ENCODE measurements at places on chromosomes 2 and 18.
A peak's percentile ranks its signal among the peaks of the same experiment; 100 is the strongest.

DNA sequence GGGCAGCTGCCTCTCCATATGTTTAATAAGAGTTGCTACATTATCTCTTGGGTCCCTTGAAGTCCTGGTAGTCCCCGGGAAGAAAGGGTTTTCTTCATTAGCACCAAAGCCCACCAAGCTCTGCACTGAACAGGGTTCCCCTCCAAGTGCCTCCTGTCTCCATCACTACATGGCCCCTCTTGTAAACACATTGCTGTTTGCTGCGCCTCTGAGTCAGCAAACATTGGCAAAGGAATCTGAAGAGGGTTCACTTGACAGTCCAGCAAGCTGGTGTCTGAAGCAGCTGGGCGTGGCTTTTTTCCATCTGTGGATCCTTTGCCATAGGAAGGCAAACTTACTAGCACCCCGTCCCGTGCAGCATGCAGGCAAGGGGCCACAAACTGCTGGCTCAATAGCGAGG, 82.8 kb downstream of the TEX51 start:
- DNase-seq = no peak

- DNase-seq = no peak
Measured at GRCh38 chr2:69242651-69243051, 144.4 kb downstream of the GFPT1 start.

DNA sequence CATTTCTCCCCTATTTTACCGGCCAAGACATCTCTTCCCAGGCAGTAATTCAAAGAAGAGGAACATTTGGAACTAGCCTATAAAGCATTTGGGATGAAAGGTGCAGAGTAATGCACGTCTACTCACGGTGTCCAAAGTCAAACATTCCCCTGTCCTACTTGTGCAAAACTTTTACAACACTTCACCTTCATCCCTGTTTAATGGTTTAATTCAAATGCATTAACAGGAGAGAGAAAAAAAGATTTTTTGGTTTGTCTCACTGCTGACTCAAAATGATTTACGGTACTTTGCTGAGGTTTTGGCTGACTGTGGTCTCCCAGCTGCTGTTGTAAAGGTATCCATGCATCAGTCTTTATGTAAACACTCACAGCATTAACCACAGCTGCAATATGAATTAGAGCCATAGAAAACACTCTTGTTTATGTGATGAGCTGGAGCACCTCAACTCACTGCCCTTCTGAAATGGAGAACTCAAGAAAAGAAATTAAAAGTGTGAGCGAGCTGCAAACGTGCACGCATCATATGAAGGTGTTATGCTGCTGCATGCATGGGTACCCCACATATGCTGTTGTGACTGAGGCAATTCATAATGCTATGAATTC, 220.5 kb downstream of the PIEZO2 start:
- no peak for DNase-seq

DNA sequence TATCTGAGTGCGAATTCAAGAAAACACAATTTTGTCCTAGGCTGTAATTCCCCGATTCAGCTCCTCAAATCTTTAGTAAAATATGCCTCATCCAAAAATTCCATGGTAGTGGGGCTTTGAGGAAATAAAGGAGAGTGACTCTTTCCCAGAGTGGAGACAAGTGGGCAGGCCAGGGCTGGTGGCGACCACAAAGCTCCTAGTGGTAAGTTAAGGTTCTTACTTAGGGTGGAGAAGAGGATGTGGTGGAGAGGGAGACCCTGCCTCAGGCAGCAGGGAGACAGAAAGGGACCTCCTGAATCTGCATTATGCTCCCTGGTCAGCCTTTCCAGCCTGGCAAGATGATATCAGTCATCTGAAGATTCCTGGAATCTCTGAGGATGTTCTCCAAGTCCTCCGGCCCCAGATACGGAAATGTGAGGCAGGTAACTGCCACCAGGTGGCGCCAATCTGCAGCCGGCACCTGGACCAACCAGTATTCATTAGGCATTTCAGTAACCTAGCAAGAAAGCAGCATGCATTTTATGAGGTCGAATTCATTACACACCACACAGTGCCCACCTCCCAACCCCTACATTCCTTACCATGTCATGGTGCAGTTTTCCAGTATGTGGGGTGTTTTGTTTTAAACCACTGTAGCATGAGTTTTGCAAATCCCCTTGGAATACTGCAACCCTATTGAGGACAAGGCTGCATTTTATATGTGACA, 106.4 kb downstream of the POLE4 start:
- DNase-seq = peak; percentile 53

GRCh38 chr2:229715895-229716507, 1.6 kb upstream of the DNER start:
- peak; percentile 41 for DNase-seq

DNA sequence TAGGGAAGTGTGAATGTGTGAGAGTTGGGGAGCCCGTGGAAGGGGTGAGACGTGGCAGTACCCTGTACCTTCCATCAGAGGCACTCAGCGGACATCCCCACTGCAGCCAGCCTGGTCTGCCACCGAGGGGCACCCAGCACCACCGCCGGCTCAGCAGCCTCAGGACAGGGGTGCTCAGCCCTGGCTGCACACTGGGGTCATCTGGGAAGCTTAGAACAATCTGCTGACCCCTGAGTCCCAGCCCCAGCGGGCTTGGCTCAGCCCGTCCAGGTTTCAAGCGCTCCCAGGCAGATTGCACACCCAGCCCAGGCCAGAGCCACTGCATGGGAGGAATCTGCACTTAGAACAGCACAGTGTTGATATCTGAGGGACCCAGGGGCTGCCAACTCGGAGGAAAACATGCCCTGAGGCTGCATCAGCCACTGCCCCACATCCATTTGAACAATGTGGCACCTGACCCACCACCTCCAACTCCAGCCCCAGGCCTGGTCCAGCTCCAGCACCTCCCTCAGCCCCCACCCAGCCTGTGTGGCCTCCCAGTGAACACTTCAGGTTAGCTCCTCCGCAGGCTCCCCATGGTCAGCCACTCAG, 147.1 kb upstream of the OTOS start:
- DNase-seq = no peak

DNA sequence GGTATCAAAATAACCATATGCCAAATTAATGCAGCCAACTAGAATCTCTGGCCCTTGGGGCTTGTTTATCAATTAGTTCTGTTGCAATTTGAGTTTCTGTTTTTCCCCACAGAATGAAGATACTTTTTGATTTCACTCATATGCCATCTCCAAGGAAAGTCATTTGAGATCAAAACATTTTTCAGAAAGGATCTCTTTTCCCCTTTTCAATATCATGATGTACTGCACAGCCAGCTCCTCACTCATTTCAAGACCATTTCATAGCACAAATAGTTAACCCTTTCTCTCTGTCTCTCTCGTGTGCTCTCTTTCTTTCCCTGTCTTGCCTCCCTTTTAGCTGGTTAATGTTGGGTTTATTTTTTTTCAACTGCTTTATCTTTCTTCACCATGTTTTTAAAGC, 387.3 kb downstream of the STK39 start:
- no peak for DNase-seq

DNA sequence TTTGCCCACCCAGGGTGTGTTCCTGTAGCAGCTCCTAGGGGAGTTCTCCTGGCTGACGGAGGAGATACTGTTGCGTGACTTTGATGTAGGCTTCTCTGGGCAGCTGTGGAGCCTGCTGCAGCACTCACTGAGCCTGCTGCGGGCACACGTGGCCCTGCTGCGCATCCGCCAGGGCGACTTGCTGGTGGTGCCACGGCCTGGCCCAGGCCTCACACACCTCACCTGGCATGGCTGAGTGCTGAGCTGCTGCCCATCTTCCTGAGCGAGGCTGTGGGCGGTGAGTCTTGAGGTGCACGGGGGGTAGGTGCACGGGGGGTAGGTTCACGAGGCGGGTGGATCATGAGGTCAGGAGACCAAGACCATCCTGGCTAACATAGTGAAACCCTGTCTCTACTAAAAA, 191.7 kb downstream of the ANKRD36C start:
- no peak for DNase-seq

GRCh38 chr2:12202313-12203075, 456.1 kb downstream of the LPIN1 start:
- no peak for DNase-seq

GRCh38 chr18:13726972-13727331, 479 bp downstream of the RNMT start:
- no peak for DNase-seq

- no peak for DNase-seq
Measured at GRCh38 chr2:186959486-186959885, 110.5 kb upstream of the ZSWIM2 start.

DNA sequence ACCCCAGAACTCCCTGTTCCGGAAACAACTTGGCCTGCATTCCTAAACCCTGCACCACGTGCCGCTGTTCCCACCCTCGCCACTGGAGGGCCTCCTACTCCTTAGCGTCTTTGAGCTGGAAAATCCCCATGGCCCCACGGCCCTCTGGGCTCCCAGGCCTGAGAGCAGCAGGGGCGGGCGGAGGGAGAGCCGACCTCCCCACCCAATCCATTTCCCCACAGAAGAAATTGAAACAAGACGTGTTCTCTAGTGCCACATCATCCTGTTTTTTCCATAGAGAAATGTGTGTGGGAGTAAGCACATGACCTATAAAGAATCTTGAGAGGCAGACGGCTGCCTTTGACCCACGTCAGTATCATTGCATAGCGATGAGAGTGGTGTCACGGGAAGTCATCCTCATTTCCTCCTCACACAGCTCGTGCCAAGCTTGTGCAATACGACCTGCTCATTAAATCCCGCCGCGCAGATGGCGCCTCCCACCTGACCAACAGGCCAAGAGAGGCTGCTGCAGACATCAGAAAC, 79.2 kb downstream of the LAMA1 start:
- DNase-seq = no peak
